Tibial artery (tissue), 4 donors: ENCODE measurements at places on chromosomes 7 and 10.

- DNase-seq: no peak
These were observed 3.5 kb downstream of the EBF3 start for GRCh38 chr10:129960481-129961156.

- DNase-seq: peak; percentile 53
These were observed 29.6 kb upstream of the ZNF488 start for GRCh38 chr10:47413531-47414226.

DNA sequence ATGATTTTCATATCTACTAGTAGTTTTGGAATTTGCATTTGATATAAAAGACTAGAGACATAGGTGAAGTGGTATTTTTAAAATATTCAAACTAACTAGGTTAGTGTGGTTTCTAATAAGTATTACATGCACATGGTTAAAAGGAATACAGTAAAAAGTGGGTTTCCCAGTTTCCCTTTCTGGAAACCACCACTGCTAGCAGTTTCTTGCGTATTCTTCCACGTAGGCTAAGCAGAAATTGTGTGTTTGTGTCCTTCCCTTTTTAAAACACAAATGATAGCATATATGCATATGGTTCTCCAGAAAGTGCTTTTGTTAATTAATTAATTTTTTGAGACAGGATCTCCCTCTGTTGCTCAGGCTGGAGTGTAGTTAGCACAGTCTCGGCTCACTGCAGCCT, 15.4 kb downstream of the NRF1 start:
- no peak for DNase-seq

GRCh38 chr7:64574540-64575099, 11.7 kb upstream of the ZNF680 start:
- no peak for DNase-seq

GRCh38 chr10:113444766-113445365, 108.0 kb upstream of the HABP2 start:
- no peak for DNase-seq

DNA sequence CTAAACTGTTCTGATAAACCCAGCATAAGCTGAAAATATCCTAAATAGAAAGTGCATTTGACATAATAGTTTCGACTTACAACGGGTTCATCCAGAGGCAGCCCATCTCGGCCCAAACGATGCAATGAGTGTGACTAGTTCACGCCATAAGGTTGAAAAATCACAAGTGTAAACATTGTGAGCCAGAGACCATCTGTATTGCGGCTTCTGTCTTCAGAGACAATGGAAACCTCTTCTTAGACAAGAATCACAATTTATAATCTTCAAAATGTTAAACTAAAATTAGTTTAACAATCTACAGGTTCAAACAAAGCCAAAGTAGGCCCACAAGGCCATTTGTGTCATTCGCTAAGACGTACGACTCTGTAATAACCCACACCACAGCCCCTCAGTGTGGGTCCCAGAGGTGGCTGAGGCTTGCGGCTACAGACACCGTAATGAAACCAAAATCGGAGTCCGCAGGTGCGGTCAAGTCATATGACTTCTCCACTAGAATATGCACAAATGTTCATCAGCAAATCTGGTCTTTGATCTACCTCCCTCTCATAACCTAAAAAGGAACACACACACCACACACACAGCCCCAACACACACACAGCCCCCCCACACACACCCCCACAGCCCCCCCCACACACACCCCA, 81.8 kb downstream of the DIP2C start:
- peak; percentile 23 for DNase-seq

- DNase-seq: peak; percentile 95
These were observed 3.8 kb upstream of the ANTXRL start for GRCh38 chr10:46282842-46283574.

DNA sequence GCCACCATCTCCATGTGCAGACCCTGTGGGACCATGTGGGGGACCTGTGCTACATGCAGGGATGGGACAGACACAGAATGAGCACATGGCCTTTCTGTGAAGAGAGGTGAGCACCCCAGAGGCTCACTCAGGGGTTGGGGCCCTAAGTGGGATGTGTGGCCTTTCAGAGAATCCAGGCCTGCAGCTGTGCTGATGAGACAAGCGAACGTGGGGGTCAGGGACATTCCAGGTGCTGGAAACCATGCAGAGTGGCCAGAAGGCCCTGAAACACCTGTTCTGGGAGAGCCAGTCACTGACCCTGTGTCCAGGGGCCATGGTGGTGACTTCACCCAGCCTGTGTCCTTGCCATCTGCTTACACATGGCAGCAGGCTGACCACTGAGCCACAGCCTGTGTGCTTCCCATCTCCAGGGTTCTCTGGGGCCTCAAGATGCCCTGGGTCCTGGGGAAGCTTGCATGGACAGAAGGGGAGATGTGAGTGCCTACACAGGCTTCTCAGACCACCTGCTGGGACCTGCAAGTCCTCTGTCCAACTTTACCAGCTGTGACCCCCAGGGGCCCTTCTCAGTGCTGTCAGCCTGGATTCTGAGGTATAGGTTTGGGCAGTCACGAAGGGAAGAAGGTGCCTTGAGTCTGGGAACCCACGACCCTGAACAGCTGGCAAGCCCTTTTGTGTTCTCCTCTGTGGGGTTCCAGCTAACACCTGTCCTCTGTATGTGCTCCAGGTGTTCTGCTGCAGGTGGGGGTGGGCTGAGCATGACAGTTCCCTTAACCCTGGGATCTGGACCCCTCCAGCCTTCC, 17.6 kb downstream of the RAMP3 start:
- DNase-seq: peak; percentile 59

- no peak for DNase-seq
These were observed 280.7 kb upstream of the MAGI2 start for GRCh38 chr7:79734181-79734580.

- DNase-seq: no peak
These were observed 166.5 kb downstream of the LRMDA start for GRCh38 chr10:75597773-75598440.

DNA sequence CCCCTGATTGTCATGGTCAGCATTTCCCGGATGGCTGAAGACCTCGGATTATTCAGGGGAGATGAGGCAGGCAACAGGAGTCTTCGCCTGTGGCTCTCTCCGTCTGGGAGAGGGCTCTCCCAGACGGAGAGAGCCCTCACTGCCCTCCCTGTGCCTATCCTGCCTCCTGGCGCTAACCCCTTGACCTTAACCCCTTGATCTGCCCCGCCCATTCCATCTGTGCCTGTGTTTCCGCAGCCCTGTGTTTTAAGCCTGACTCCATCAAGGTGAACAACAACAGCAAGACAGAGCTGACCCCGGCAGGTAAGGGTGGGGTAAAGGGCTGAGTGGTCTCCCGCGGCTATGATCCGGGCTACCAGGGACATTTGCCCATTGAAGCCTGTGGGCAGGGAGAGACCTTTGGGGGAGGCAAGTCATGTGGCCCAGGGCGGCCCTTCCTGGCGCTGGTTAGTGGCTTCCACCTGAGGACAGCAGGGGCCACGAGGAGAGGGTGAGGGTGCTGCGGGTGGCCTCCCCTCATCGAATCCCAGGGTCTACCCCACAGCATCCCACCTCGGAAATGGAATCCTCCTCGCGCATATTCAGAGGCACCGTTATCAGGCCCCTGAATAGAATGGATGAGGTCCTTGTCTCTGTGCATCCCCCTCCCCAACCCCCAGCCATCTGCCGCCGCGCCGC, 4.2 kb upstream of the MUC12 start:
- DNase-seq: no peak

DNA sequence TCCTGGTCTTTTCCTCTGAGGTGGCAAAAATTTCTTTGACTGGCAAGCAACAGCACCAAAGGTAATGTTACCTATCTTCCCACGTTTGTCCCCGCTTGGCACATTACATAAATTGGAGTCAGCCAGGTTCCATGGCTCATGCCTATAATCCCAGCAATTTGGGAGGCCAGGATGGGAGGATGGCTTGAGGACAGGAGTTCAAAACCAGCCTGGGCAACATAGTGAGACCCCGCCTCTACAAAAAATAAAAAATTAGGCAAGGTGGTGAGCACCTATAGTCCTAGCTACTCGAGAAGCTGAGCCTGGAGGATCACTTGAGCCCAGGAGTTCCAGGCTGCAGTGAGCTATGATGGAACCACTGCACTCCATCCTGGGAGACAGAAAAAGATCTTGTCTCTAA, 139.5 kb downstream of the IDE start:
- DNase-seq: no peak

- DNase-seq: no peak
These were observed at the start of gene SOSTDC1 for GRCh38 chr7:16465469-16466361. TSS of gene SOSTDC1 (minus strand) at chr7:16465738. CDS start at chr7:16465668, 70 bp downstream.
